Neural cell (in vitro differentiated cells): ENCODE measurements at places on chromosomes 1 and 21. TPM values are rescaled to one million over a fixed set of nuclear protein-coding genes. Genes with fewer than 3 reads are reported as not detected.

BACE2 gene
- polyA plus RNA-seq: 0.08 and 0.32 TPM in 2 replicates

FMO3 gene
- not detected in 2 replicates for polyA plus RNA-seq

UTS2 gene
- 1.5 and 2.4 TPM in 2 replicates for polyA plus RNA-seq

RGS18 gene
- not detected in 2 replicates for polyA plus RNA-seq

AMPD1 gene
- not detected in 2 replicates for polyA plus RNA-seq
